Kidney tubule cell (primary cell): ENCODE measurements at places on chromosomes 1 and 21.

DNA sequence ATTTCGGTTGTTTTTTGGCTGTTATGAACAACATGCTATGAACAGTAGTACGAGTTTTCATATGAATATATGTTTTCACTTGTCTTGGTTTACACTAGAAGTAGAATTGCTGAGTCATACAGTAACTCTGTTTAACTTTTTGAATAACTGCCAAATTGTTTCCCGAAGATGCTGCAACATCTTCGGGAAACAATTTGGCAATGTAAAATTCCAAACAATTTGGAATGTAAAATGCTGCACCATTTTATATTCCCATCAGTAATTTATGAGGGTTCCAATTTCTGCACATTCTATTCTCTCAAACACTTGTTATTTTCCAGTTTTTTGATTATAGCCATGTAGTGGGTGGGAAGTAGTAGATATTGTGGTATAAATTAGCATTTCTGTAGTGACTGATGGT is 11.6 kb downstream of the PCBP3 start:
- no peak for DNase-seq

DNA sequence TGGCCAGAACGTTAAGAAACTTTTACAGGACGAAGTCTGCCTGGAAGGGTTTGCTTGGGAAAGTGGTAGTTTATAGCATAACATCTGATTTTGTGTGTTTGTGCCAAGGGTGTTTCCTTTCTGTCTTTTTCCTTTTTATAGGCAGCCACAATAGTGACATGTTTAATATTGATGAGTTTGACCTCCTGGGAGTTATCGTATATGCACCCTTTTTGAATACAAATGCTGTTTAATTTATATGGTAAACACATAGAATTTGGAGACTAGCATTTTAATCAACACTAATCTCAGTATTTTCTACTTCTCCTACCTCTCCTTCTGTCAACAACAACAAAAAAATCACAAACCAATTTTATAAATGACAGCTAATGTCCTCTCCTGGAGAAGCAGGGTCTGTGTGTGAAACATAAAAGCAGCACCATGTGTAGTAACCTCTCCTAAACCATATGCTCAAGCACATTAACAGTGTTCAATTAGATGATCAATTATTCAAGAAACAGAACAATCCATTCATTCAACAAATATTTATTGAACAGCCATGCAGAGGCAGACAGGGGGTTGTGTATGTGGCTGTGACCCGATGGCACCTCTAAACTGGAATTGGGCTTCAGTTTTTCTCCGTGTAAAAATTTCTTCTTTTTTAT is 604 bp upstream of the FMN2 start:
- no peak for DNase-seq

- peak; percentile 82 for DNase-seq
Observed at GRCh38 chr1:113874012-113874879, 2.7 kb upstream of the PTPN22 start.

- DNase-seq: no peak
Observed at GRCh38 chr1:233452724-233453123, 125.2 kb downstream of the MAP3K21 start.

GRCh38 chr1:230641900-230642262 is 400 bp upstream of the COG2 start:
- no peak for DNase-seq

GRCh38 chr1:234188454-234188792 is 184.8 kb upstream of the COA6 start:
- peak; percentile 47 for DNase-seq

DNA sequence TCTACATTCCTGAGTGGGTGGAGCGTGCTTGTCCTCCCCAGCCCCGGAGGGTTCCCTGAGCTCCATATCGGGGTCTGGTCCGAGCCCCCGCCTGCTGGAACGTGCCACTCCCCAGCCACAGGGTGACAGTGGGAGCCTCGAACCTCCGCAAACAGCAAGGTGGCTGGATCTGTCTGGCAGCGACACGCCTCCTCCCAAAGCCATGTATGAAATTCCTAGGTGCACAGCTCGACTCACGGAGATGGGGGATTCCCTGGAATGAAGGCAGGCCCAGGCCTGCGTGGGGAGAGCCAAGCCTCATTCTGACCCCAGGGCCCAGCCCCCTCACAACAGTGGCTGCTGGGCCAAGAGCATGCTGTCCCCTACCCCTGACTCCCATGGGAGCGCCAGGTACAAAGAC is 32.9 kb downstream of the TP73 start:
- no peak for DNase-seq

DNA sequence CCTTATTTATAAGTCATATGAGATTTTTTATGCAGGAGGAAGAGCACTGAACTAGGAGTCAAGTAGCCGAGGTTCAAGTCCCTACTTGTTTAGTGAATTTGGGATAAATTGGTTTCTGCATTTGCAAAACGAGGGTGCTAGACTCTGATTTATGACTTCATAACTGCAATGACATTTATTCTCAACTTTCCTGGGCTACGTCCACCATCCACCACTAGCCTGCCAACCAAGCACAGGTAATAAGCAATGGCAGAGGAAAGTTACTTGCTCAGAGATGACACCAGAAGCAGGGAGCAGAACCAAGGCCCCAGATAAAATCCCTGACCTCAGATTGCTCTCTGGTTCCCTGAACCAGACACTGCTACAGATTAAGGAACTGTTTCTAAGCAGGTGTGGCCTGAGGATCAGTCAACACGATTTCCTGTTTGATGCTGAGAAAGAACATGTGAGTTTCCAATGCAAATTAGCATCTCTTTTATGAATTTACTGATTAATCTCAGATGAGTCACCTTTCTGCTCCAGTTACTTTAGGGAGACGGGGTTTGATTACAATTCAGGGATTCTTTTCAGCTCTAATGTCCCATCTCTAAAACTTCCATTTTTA is 52.7 kb downstream of the PLPP3 start:
- DNase-seq: peak; percentile 74

GRCh38 chr1:7651203-7651602 is 119.9 kb upstream of the VAMP3 start:
- DNase-seq: no peak

- DNase-seq: peak; percentile 17
Observed at GRCh38 chr1:114033216-114033706, 54.0 kb downstream of the OLFML3 start.

DNA sequence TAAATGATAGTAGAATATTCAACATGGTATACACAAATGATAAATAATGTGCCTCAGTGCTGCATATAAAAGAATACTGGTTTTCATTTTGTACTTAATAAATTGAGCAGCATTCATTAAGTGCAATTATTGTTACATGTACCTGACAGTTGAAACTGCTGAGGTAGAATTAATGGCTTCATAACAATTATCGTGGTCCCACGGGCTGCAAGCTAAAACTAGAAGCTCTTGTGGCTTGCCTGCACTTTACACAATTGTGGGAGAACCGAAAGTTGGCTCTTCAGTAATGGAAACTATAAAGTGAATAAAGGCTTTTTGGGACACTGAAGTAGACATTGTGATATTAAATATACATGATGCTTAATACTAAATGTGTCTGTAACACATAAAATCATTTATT is 23.2 kb downstream of the INSL5 start:
- DNase-seq: no peak

DNA sequence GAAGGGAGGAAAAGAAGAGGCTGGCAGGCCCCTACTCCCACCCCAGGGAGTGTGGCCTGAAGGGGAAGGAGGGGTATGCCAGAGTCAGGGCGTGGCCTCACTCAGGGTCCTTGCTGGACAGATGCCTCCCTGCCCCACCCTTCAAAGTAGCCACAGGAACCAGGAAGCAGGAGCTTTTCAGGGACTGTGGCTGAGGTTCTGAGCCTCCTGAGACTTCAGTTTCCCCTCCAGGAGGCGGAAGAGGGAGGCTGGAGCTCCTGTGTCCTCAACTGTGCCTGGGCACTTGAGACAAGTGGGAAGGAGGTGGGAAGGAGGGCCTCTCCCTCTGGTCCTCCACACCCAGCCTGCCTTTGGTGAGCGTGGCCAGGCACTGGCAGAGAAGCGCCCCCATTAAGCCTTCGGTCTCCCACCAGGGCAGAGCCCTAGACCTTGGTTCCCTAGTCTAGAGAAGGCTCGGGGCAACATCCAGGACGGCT is 5.3 kb downstream of the CELSR2 start:
- peak; percentile 73 for DNase-seq

DNA sequence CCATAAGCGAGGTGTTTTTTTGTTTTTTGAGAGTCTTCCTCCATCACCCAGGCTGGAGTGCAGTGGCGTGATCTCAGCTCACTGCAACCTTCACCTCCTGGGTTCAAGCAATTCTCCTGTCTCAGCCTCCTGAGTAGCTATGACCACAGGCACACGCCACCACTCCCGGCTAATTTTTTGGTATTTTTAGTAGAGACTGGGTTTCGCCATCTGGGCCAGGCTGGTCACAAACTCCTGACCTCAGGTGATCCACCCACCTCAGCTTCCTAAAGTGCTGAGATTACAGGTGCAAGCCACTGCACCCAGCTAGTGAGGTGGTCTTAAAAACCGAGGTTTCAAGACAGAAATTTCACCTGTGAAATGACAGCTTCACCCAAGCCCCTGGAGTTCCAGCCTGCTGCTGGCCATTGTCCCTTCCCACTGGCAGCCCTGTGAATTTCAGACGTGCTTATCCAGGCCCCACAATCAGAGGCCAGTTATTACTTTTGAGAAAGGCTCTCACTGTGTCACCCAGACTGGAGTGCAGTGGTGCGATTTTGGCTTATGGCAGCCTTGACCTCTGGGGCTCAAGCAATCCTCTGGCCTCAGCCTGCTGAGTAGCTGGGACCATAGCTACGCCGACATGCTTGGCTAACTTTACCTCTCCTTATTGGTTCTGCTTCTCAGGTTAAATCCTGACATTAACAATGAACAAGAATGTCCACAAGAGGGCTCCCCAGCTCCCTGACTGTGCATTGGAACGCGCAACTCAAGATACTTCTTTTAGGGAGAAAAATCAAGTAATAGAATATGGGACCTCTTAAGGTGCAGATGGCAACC is 19.4 kb downstream of the ENO1 start:
- DNase-seq: peak; percentile 84

- DNase-seq: no peak
Observed at GRCh38 chr1:42013881-42014470, 95.3 kb upstream of the HIVEP3 start.

GRCh38 chr1:181033799-181034451 is at the start of gene MR1:
MR1 (plus strand) TSS chr1:181033983; CDS start chr1:181034008, 25 bp downstream.
- peak; percentile 90 for DNase-seq

DNA sequence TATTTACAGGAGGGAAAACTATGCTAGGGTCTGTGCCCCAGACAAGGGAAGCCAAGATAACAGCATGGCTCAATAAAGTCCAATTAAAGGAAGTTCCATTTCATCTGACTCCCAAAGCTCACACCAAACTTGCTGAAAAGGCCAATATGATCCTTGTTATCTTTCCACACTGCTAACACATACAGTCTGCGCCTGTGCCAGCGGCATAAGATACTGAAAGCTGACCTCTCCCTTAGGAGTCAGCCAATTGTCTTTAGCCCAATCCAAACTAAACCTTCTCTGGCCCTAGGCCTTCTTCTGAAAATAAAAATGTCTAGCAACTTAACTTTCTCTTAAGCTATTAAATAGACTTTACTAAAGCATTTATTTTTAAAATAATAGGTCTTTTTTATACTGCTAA is 179.0 kb upstream of the PLD5 start:
- no peak for DNase-seq

DNA sequence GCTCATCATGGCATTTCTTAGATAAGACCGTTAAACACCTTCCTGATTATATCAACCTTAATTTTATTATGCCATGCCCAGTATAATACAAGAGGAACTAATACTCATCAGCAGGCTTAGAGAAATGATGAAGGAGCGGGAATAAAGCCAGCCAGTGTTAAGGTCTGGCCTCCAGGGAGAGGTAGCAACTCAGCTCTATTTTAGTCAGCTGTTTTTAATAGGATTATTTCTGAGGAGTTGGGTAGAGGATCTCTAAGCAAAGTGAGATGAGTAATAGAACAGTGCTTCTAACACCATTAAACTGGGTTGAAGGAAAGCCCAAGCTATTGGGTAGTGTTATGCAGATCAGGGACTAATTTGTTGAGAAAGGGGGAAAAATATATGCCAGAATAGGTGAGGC is 921.5 kb downstream of the TTLL7 start:
- DNase-seq: no peak

DNA sequence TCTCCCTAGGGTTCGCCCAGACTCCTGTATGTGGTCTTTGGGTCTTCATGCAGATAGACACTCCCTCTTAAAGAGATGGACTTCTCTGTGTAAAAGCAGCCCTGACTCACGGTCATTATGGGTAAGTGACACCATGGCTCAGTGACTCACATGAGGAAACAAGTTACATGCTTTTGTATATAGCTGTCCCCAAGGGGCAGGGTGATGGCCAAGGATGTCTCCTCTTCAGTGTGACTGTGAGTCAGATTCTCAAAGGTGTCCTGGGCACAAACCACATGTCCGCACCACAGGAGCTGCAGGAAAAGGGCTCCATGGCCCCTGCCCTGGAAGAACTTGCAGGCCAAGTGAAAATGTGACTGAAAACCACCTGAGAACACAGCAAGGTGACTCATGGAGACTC is 380.4 kb downstream of the NPHP4 start:
- peak; percentile 89 for DNase-seq

- DNase-seq: no peak
Observed at GRCh38 chr1:201017828-201018163, 5.7 kb downstream of the KIF21B start.

DNA sequence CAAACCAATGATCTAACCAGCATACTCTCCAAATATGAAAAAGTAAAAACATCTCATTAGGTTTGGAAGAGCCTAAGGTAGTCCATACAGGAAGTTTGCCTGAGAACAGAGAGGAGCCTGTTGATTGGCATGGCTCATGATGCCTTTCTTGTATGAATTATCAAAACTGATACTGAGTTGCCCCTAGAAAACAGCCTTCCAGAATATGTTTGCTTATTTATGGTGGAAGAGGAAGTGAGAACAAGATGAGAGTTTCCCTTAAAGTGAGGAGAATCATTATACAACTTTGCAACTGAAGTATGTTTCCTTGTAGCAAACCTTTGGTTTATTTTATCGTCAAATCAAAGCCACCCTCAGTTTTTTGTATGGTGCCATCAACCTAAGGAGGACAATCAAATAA is 23.8 kb upstream of the KIAA1614 start:
- DNase-seq: no peak

- no peak for DNase-seq
Observed at GRCh38 chr1:161072751-161073449, 3.2 kb upstream of the ARHGAP30 start.

DNA sequence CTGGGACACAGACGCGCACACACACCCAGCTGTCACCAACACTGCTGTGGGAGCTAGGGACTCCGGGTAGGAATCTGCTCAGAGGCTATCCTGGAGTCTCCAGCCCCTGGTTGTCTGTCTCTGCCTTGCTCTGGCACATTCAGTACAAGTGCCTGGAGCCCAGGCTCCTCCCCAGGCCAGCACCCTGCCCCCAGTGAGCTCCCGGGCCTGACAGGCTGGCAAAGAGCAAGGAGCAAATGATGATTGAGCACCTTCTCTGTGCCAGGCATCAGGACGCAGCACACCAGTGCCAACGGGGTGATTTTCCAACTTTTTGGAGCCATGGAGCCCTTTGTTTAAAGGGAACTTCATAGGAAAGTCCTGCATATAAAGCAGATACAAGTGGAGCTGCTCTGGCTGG is 6.5 kb downstream of the CNTN2 start:
- DNase-seq: no peak

- peak; percentile 15 for DNase-seq
Observed at GRCh38 chr1:226671277-226671676, 67.8 kb downstream of the ITPKB start.
